Stomach (tissue), 19 donors: ENCODE measurements at places on chromosomes 7 and 10.

DNA sequence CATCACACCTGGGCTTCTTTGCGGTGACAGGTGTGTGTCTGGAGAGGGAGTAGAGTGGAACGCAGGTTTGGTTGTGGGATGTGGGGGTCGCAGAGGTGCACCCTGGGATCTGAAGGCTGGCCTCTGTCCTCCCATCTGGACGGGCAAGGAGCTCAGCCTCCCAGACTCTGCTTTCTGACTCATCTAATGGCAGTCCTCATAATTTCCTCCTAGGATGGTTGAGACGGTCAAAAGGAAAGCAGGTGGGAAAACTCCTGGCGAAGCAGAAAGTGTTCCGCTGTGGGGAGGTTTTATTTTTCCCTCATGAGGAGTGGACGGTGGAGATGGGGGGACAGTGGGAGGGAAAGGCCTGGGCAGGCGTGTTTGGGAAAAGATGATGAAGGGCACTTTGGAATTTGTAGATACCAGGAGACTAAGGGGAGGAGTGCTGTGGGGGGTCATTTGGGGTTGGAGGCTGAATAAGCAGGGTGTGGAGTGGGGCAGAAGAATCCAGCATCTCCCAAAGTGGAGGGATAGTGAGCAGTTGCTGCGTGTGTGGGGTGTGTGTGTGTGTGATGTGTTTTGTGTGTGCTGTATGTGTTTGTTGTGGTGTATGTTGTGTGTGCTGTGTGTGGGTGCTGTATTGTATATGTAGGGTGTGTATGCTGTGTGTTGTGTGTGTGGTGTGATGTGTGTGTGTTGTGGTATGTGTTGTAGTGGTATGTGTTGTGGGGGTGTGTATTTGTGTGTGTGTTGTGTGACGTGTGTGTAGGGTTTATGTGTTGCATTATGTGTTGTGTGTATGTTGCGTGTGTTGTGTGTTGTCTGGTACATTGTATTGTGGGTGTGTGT, 97.2 kb upstream of the PODXL start:
- no peak for DNase-seq

GRCh38 chr10:31836569-31837406, 91.8 kb downstream of the ARHGAP12 start:
- DNase-seq = no peak

DNA sequence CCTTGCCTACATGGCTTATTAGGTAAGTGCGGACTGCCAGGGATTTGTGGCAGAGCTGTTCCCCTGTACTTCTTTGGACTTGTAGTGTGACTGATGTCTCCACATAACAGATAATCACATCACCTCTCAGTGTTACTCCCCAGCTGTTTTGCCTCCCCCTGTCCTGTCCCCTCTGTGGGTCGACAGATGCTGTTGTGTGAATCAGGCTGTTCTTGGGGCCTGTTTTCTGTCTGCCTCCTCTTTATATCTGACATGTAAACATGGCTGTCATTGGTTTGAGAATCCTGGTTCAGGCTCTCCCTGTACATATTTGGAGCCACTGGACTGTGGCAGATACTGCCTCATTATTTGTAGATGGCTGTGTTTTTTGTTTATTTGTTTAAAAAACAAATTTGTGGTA, 22.7 kb downstream of the CCNY start:
- no peak for DNase-seq

DNA sequence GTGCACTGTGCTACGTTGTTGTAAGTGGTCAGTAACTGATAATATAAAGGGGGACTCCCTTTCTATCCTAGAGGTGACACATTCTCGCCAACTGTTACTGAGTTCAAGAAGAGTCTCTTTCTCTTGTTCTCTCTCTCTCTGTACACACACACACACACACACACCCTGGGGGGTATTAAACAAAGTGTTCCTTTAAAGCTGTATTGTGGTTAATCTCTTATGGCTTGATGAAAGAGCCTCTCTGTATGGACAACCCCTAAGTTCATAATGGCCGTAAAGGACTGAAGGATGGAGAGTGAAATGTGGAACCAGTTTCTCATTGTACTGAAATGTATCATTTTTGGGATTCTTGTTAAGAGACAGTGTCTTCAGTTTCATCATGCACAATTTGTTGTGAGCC, 145.2 kb upstream of the BMPER start:
- DNase-seq = no peak

DNA sequence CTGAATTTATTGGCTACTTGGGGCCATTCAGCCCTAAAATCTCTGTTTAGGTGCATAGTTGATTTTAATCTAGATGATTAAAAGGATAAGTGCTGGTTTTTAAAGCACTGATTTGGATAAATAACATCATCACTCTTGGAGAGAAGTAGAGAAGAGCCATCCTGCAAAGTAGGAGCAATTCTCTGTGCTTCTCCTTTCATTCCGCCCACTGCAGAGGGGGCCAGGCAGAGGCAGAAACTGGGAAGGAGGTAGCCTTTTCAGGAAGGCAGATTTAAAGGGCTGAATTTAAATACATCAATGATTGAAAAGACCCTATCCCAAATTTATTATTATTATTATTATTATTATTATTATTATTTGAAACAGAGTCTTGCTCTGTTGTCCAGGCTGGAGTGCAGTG, 14.1 kb downstream of the MAP3K8 start:
- no peak for DNase-seq

DNA sequence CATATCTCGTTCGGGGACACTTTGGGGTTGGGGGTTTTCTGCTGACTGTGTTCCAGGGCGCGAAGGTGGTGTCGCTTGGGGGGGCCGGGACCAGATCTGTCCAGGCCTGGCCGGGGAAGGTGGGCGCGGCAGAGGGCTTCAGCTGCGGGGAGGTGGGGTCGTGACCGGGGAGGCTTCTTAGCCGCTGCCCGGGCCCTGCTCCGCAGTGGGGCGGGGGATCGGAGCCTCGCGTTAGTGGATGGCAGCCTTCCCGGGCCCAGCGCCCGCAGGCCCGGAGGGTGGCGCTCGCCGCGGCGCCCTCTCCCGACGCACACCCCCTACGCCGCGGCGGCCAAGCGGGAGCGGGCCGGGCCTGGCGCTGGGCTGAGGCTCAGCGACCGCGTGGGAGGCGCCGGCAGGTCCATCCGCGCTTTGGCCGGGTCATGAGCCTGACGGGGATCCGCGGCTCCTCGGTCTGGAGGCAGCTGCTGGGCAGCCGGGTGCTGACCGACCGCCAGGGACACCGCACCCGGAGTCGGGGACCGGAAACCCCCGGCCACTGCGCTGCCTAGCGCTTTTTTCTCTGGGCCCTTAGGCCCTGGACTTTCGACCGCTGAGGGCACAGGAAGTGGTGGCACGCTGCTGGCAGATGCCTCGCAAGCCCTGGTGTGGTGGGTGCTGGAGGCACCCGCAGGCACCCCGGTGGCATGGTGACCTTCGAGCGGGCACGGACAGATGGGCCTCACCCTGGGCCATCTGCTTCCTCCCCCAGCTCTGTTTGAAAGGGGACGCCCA, 1.2 kb downstream of the AGAP3 start:
- peak; percentile 64 for DNase-seq

DNA sequence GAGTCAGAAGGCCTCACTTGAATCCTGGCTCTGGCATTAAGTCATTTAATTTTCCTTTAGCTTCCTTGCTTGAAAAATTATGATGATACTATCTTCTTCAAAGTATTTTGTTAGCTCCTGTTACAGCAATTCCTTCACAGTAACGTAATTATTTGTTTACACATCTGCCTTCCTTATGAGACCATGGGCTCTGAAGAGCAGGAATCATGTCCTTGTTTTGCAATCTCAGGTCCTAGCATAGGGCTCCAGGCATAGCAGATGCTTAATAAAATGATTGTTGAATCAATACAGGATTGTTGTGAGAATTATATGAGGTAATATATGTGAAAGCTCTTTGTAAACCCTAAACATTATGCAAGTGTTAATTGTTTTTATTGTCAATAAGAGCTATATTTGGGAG, 25.5 kb downstream of the KLHDC10 start:
- no peak for DNase-seq

GRCh38 chr7:121916211-121916610, 43.2 kb downstream of the PTPRZ1 start:
- DNase-seq = no peak

- no peak for DNase-seq
Observed at GRCh38 chr10:74598891-74599566, 227.4 kb upstream of the KAT6B start.

DNA sequence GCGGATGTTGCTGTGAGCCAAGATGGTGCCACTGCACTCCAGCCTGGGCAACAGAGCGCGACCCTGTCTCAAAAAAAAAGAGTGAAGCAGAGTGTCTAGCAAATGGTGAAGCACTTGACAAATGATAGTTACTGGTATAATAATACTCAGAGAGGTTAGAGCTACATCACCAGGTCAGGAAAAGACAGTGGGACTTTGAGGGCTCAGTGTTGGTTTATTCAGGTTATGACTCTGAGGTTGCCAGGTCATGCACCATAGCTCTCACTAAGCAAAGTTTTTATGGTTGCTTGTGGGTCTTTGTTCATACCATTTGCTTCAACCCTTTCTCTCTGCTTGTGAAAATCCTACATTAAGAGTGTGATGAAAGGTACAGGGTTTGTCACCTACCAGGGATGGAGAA, 13.6 kb downstream of the MRPS33 start:
- no peak for DNase-seq

GRCh38 chr7:108794466-108794865, 224.8 kb downstream of the DNAJB9 start:
- DNase-seq = no peak

GRCh38 chr10:61683319-61683718, 20.6 kb downstream of the CABCOCO1 start:
- DNase-seq = no peak

- peak; percentile 65 for DNase-seq
Observed at GRCh38 chr7:108455551-108455997, 662 bp downstream of the NRCAM start.

GRCh38 chr7:114082642-114083165, 163.9 kb upstream of the PPP1R3A start:
- DNase-seq = no peak

DNA sequence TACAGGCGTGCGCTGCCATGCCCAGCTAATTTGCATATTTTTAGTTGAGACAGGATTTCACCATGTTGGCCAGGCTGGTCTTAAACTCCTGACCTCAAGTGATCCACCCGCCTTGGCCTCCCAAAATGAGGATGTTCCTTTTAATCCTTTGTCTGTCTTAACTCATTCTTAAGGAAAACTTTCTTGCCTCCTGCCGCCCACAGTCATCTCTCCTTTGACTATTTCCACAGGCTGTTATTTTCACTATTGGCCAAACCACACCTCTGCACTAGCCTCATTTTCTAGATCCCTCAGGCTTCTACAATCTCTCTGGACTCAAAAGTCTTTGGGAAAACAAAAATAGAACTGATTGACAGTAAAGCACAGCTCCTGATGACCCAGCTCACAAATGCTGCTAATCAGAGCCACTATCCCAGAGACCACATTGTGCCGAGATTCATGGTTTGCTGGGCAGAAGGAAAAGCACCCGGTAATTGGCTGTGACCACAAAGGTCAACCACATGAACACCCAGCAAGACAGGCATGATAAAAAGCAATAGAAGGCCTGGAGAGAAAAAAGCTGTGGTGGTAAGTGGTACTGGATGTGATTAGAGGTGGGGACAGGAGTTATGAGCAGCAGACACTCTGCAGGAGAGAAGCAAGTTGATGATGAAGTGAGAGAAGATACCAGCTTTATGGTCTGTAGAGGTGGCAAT, 44.1 kb upstream of the ZNRF2 start:
- no peak for DNase-seq

GRCh38 chr7:84137812-84138211, 56.8 kb downstream of the SEMA3A start:
- DNase-seq = no peak

- no peak for DNase-seq
Observed at GRCh38 chr7:107592361-107593024, 12.4 kb downstream of the BCAP29 start.

GRCh38 chr7:115910541-115911164, 119.9 kb downstream of the TFEC start:
- peak; percentile 66 for DNase-seq

GRCh38 chr10:27433976-27434375, 70.1 kb upstream of the RAB18 start:
- DNase-seq = no peak

DNA sequence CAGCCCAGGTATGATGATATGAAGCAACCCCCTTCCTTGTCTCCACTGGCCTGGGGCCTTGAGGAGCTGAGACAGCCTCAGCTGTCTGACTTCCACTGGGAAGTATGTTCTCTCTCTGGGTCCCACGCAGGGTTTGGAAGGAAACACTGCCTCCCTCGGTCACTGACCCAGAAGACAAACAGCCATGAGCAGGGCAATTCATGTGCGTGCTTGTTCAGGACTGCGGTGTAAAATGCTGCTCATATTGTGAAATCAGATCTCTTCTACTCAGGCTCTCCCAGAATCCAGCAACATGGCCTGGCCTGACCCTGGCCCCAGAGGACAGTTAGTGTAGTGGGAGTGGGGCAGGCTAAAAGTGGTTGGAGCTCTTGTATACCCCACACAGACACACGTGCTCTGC, 2.8 kb downstream of the CLCN1 start:
- DNase-seq = no peak

DNA sequence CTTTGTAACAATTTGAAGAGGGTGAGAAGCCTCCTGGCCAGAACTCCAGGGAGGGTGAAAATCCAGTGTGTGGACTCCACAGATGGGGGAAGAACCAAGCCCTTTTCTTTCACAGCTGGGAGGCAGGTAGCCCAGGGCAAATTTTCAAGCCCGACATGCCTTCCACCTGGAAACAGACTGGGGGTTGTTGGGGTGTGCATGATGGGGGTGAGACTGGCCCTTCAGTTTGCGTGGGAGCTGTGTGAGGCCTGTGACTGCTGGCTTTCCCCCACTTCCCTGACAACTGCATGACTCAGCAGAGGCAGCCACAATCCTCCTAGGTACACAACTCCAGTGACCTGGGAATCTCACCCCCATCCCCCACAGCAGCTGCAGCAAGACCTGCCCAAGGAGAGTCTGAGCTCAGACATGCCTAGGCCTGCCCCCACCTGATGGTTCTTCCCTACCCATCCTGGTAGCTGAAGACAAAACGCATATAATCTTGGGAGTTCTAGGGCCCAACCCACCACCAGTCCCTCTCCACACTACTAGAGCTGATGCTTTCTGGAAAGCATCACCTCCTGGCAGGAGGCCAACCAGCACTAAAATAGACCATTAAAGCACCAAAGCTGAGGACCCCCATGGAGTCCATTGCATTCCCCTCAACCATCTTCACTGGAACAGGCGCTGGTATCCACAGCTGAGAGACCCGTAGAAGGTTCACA, 445.4 kb downstream of the TFEC start:
- DNase-seq = no peak

DNA sequence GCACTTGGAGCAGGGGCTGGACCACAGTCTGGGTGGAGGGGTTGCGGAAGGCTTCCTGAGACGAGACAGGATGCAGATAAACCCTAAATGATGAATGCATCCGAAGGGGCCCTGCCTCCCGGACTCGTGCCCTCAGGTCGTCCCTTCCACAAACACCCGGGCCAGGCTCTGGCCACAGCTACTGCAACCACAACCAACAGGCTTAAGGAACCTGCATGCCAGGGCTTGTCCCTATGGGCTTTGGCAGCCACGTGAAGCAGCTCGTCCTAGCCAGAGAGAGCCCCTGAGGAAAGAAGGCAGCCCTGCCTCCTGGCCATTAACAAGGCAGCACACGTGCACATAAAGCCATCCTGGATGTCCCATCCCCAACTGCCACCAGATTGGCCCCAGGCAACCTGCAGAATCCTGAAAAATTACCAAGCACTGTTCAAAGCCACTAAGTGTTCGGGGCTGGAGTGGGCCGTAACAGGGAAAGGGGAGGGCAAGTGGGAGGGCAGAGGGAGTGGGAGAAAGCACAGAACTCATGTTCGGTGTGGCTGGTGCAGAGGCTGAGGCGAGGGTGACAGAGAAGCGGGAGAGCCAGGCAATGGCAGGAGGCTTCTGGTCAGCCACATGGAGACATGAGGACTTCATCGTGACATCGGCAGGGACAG, 62.7 kb downstream of the MAD1L1 start:
- no peak for DNase-seq
